ENCODE measurements at places on chromosomes 7 and 10.
A peak's percentile ranks its signal among the peaks of the same experiment; 100 is the strongest.

DNA sequence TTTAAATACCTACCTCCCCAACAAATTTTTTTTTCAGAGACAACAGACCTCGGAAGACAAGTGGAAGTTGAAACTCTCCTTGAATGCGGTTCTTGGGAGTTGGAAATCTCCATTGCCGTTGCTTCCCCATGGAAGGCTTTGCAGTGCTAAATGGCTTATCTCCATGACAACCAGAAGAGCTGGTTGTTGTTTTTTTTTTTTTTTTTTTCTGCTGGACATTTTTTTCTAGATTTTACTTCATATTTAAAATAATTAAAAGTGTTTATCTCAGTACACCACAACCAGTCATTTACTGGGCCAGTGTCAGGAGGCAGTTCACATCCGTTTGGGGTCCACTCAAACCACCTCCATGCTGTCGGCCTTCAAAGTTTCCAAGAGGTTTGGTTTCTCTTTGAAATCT lies 348.5 kb upstream of the PRKCQ start:
- DNase-seq, result no peak

- DNase-seq, result no peak
Measured at GRCh38 chr7:111789870-111790269, 227.6 kb upstream of the IMMP2L start.

DNA sequence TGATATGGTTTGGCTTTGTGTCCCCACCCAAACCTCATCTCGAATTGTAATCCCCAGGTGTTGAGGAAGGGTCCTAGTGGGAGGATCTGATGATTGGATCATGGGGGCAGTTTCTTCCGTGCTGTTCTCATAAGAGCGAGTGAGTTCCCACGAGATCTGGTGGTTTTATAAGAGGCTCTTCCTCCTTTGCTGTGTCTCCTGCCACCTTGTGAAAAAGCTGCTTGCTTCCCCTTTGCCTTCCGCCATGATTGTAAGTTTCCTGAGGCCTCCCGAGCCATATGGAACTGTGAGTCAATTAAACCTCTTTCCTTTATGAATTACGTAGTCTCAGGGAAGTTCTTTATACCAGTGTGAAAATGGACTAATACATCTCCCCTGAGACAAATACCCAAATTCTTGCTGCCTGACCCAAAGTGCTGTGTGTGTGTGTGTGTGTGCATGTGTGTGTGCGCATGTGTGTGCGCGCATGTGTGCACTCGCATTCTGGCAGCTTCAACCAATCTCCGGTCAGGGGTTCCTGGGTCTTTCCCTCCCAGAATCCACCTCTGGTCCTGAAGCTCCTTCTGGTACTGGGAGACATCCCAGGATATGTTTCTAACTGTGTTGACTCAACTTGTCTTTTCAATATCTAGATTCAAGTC lies 98.1 kb upstream of the LRRC4 start:
- DNase-seq, result no peak

GRCh38 chr10:5744849-5745248 lies 60.2 kb downstream of the TASOR2 start:
- no peak for DNase-seq

- peak; percentile 18 for DNase-seq
Measured at GRCh38 chr7:24716480-24717246, 40.6 kb downstream of the GSDME start.

- no peak for DNase-seq
Measured at GRCh38 chr10:89574368-89574767, 39.0 kb upstream of the SLC16A12 start.

GRCh38 chr7:14024406-14024805 lies 34.9 kb upstream of the ETV1 start:
- no peak for DNase-seq

DNA sequence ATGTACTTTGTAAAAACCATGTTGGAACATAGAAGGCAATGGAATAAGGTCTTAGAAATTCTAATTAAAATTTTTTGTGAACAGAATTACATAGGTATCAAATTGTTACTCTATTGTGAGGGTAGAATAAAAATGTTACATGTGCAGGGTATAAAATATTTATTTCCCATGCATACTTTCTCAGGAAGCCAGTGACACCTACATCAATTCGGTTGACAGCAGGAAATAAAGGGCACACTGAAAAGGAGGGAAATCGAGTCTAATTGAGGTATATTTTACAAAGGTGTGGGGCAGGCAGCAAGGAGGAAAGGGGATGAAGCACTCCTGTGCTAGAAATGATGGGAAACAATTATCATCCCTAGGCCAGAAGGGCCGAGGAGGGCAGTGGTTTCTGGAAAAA lies 244.9 kb downstream of the C7orf25 start:
- no peak for DNase-seq
